T-helper 2 cell (primary cell): ENCODE measurements at places on chromosomes 1 and 21.

- no peak for DNase-seq
Measured at GRCh38 chr1:180976191-180976590, 46.5 kb downstream of the STX6 start.

GRCh38 chr1:114607223-114607622, 25.8 kb upstream of the BCAS2 start:
- DNase-seq: no peak

DNA sequence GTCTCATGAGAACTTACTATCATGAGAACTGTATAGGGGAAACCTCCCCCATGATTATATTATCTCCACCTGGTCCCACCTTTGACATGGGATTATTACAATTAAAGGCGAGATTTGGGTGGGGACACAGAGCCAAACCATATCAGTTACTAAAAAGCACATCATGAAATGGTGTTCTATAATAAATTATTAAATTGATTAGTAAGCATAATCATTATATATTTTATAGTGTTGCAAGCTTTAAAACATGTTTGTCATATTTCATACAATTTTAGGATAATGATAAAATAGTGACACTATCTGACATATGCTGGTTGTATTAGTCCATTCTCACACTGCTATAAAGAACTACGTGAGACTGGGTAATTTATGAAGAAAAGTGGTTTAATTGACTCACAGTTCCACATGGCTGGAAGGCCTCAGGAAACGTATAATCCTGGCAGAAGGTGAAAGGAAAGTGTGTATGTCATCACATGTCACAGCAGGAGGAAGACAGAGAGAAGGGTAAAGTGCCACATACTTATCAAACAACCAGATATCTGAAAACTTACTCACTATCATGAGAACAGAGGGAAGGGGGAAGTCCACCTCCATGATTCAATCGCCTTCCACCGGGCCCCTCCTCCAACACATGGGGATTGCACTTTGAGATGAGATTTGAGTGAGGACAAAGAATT, 539.2 kb upstream of the OLFM3 start:
- no peak for DNase-seq

- no peak for DNase-seq
Measured at GRCh38 chr1:52657702-52658101, 24.7 kb downstream of the SHISAL2A start.

- no peak for DNase-seq
Measured at GRCh38 chr1:31683997-31684396, 19.8 kb downstream of the COL16A1 start.

- no peak for DNase-seq
Measured at GRCh38 chr1:181784039-181784683, 277.4 kb downstream of the ZNF648 start.

DNA sequence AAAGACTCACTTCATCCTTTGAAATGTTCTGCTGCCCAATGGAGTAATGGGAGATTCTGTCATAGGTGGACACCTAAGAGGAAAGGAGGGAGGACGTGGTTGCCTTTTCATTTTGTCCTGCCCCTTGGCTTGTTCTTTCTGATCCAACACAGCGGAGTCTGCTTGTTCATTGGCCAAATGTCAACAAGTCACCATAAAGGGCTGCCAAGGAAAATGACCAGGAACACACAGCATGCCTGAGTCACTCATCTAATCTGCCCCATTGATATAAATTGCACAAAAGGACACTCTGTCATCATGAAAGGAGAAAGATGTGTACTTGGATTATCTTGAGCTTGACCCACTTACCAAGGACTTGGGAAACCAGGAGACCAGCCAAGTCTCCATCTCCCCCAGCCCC, 422.9 kb downstream of the SETD4 start:
- DNase-seq: no peak

- no peak for DNase-seq
Measured at GRCh38 chr1:231973830-231974229, 347.2 kb downstream of the DISC1 start.

DNA sequence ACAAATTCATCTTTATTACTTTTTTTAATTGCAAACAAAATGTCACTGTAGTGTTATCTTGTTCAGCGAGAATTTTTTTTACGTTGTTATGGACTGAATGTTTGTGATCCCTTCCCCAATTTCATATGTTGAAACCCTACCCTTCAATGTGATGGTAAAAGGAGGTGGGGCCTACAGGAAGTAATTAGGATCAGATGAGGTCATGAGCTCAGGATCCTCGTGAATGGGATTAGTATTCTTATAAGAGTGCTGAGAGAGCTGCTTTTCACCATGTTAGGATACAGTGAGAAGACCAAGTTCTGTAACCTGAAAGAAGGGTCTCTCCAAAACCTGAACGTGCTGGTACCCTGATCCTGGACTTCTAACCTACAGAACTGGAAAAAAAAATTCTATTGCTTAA, 646.0 kb upstream of the TMPRSS15 start:
- DNase-seq: no peak

GRCh38 chr1:230636575-230637148, 5.6 kb upstream of the COG2 start:
- DNase-seq: no peak

- no peak for DNase-seq
Measured at GRCh38 chr1:183911285-183911684, 106.4 kb downstream of the RGL1 start.

DNA sequence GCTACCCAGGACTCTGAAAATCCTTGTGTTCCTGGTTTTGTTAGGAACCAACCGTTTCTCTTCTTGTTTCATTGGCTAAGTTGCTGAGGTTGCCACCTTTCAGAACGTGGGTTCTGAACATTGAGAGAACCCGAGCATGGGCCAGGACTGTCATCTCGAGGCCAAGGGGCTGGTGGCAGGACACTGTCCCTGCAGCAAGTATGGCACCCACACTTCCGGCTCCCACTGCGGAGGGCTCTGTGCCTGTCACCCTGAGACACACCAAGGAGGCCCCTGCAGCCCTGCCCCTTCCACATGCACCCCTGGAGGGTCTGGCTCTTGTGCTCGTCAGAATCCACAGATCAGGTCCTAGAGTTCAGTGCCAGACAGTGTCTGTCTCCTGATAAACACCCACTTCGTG, 39.1 kb upstream of the LRRC3 start:
- DNase-seq: no peak

- DNase-seq: no peak
Measured at GRCh38 chr21:39675993-39676661, 63.4 kb downstream of the B3GALT5 start.

DNA sequence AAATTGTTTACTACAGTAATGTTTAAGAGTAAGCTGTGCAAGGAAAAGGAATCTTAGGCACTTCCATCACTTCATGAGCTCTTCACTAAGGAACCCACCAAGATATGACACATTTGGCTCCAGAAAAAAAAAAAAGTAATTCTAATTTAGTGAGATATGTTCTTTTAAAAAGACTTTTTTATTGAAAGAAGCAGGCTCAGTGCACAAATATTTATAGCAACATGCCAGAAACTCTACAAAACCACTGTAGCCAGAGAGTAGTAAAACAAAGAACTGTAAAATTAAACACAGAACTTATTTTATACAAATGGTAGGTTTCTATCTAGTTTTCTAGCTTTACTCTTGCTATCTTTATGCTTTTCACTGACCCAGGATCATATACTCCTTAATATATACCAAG, 434.6 kb upstream of the ADGRL2 start:
- DNase-seq: no peak

DNA sequence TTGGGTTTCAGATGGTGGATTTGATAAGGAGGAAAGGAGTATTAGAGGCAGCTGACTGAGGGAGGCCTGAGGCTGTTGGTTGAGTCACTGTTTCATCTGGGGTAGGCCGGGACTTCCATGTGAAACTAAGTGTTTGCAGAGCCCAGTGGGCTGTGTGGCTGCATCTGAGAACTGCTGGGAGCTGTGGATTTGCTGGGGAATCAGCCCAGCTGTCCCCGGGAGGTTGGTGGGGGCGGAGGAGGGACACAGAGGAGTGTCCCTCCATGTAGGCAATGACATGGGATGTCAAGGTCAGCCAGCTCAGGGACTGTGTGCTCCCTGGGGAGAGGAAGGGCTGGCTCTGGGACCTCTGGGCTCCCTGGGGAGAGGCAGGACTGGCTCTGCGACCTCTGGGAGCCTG, 36.4 kb downstream of the SLC2A7 start:
- DNase-seq: no peak

GRCh38 chr1:169565335-169566271, 20.7 kb downstream of the F5 start:
- no peak for DNase-seq

DNA sequence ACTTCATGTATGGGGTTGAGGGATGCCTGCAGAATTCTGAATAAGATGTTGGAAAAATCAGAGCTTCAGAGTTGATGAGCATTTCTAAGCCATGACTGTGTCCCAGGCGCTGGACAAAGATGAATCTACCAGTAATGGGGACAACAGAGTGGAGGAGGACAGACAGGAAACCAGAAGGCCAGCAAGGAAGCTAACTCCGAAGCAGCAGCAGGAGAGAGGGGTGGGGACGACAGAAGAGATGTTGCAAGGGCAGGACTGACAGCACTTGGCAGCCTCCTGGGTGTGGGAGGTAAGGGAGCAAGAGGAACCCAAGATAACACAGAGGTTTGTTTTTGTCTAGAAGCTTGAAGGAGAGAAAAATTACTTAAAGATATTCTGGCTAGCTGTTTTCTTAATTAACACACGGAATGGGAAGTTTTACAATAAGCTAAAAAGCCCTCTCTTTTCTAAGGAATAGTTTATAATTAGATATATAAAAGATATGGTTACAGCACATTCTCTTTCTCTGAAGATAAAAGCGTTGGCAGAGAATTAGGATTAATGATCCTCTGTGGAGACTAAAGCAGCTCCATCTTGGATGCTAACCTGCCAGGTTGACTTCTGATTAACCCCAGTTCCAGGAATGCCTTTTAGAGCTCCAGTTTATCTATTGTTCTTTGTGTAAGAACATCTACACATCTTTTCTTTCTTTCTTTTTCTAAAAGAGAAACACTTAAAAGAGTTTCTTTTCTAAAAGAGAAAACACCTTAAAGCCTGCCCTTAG, 92.7 kb downstream of the TENT5C start:
- DNase-seq: no peak

- no peak for DNase-seq
Measured at GRCh38 chr1:199283794-199284193, 645.0 kb downstream of the PTPRC start.

DNA sequence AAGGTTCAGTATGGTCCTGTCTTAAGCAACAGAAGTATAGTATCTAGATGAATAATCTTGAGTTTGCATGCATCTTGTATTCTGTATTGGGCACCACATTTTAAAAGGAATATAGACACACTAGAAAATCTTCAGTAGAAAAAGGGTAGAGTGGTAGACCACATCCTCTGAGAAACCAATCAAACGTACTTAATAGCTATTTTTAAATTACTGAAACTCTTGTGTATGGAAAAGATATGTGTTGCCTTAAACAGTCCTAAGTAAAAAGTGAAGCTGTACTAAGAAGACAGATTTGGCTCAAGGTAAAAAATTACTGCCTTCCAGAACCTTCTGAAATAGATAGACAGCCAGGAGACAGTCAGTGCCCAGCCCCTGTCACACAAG, 3.1 kb downstream of the CTXND2 start:
- no peak for DNase-seq

DNA sequence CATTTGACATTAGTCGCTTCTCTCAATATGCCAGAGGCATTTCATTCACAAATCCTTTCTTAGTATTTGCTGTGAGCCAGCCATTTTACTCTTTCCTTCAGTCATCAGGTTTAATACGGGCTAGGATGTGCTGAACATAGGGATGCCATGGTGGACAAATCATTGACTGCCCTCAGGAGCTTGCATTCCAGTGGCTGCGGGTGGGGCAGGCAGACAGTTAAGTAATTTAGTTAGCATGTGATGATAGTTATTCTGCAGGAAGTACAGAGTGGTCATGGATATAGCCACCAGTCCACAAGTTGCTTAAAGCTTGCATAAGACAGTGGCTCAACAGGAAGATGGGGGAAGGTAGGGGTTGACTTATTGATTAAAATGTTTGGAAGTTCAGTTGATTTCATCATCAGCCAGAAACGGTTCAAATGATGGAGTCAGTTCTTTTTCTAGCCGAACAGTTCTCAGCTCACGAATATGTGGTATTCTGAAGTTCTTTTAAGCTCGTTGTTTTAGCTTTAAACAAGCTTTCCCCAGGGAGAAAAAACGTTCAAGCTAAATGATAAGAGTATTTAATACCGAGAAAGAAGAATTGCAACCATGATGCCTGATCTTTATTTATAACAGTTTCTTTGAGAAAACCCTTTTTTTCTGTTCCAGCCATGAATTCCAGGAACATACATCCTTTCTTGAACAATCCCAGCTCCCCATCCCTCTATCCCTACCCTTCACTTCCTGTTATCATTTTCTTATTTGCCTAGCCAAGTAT, 1.4 kb downstream of the SLC22A15 start:
- DNase-seq: no peak

DNA sequence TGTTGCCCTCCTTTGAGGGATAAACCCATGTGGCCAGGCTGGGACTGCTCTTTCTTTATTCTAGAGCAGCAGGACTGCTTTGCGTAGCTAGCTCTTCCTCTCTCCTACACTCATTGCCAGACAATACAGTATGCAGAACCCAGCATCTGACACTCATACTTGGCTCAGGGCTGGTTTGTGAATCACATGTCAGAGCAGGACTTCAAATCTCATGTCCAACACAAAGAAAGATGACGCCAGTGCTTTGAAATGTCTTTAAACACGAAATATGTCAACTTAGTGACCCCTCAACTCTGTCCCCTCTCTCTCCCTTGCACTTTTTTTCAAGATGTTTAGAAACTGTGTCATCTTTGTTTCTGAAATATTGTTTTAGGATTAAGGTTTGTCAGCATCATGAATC, 135.0 kb downstream of the TGFB2 start:
- no peak for DNase-seq

DNA sequence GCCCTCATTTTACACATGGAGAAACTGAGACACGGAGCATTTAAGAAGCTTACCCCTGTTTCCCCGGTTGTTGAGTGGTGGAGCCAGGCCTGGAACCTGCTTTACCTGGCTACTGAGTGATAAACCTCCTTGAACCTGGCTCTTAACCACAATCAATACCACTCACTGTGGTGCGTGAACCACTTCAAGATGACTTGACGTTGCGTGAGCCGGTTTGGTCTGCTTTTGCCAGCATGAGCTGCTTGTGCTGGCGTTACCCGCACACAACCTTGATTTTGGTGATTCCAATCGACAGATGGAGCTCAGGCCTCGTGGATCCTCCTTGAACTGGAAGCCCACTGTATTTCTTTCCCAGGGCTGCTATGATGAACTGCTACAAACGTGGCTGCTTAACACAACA, 6.1 kb upstream of the TINAGL1 start:
- no peak for DNase-seq

GRCh38 chr1:211331011-211331709, 4.5 kb downstream of the TRAF5 start:
- DNase-seq: no peak

- no peak for DNase-seq
Measured at GRCh38 chr1:182564406-182565004, 24.6 kb downstream of the RNASEL start.

DNA sequence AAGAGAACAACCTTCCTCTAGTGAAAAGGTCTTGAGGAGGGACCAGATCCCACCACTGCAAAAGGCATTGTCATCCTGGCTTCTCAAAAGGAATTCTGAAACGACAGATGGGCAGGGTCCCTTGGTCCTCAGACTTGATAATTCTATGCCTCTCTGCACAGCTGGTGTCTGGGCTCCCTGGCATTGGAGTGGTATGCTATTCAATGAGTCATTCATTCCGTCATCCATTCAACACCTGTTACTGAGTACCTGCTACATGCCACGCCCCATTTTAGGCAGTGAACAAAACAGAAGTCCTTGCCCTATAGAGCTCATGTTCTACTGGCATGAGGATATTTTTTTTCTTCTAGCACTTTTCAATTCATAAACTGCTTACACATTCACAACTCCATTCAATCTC, 45.8 kb upstream of the HMGB4 start:
- DNase-seq: no peak

GRCh38 chr1:225746361-225747179, 31.1 kb upstream of the SRP9 start:
- DNase-seq: no peak
